Amygdala (tissue), 56 donors: ENCODE measurements at places on chromosomes 7 and 10.
A peak's percentile ranks its signal among the peaks of the same experiment; 100 is the strongest.

GRCh38 chr10:11168423-11169090 is 150.9 kb downstream of the CELF2 start:
- DNase-seq: no peak

DNA sequence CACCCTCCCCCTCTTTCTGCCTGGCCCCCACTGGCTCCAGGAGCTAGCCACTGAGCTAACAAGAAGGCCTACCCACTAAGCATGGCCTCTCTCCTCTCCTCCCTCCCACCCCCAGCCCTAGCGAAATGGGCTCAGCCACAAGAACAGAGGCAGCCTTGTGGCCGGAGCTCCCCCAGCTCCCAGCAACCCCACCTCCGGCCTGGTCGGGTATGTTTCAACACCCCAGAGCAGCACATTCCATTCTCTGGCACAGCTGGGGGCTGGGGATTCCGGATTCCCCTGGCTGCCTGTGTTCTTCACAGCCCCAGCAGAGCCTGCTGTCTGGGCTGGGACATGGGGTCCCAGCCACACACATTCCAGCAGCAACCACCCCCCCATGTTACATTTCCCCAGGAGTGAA is 9.0 kb downstream of the SFRP5 start:
- no peak for DNase-seq

DNA sequence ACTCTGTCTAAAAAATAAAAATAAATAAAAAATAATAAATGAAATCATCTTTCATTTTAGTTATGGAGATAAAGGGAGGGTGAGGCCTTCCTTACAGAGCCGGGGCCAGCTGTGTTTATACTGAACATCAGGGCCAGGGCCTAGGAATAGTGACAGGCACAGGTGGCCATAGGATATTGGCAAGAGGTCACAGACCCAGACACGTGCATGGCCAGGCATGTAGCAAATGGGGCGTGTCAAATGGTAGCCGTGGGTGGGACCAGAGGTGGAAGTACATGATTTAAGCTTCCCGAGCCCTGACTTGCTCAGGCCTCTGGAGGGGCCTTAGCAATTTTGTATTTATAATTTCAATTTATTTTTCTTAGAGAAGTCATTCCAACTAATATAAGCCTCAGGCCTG is 353.0 kb downstream of the ANKRD30A start:
- no peak for DNase-seq

DNA sequence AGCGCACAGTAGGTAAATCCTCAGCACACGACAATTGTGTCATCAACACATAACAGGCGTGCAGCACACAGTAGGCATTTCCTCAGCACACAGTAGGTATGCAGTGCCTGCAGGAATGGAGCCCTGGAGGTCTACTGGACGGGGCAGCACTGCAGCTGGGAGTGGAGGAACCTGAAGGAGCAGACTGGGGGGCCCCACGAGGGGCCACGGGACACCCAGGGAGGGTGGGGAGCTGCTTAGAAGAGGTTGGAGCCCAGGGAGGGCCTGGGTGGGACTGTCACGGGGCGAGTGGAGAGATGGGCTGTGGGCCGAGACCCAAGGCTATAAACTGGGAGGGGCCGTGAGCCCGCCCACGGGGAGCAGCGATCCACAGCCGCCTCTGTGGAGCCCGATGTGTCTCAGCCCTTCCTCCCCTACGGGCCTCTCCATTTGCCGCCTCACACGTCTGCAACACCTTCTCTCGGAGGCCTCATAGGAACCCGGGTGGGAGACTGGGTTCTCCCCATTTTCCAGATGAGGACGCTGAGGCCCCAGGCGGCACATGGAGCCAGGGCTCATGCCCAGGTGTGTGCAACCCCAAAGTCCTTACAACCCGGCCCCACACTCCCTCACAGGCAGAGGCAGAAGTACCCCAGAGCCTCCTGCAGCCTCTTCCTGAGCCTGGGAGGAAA is 101.5 kb downstream of the MICALL2 start:
- no peak for DNase-seq

GRCh38 chr10:69802424-69803161 is 887 bp downstream of the COL13A1 start:
- DNase-seq: no peak

- DNase-seq: no peak
Observed at GRCh38 chr7:47485640-47486435, 96.1 kb downstream of the TNS3 start.

DNA sequence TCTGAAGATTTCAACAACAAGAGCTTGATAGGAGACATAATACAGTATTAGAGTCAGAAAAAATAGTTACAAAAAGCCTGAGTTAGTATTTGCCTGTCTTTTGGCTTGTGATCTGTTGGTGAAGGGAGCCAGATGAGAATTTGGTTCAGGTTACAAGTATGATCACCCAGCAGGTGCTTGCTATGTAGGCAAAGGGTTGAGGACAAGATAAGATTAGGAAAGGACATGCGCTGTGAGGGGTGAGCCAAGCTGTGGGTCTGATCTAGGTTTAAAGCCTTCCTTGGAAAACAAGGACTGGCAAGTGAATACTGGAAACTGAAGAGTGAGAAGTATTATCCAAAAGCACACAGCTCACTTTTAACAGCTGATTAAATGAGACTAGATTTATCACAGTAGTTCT is 28.7 kb upstream of the CD36 start:
- no peak for DNase-seq

- no peak for DNase-seq
Observed at GRCh38 chr10:103523683-103524082, 30.2 kb downstream of the NEURL1 start.

DNA sequence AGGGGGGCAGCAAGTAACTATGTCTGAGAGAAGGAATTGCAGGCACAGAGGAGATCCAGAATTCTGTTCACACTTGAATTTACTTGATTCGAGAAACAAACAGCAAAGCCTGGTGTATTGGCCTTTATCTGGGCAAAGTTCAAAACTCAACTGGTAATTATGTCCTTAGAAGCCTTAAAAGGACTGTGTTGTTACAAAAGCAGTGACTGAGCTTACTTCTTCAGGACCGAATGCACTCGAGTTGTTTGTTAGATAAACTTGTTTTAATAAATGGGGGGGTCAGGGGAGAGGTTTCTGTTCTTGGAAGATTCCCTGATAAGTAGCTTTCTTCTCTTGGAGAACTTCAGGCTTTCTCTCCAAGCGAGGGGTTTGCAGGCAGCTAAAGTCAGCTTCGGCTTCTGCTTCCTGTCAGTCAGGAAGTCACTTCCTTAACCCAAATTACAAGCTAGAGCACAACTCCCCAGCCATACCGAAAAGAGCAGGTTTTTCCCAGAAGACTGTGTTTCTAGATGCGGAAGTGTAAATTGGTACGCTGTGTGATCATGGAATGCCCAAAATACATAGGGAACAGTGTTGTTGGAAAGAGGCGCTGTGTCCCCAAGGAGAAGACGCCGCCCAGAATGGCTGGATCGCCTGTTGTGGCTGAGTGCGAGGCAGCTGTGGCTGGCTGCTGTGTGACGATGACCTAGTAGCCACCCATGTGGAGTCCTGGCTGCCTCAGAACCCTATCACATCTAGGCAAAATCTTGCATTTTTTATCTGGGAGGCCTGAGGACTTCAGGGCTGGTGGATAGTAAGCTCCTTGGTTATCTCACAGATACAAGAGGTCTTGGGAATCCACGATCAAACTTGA is 110.4 kb downstream of the TCF7L2 start:
- peak; percentile 52 for DNase-seq

GRCh38 chr10:127158662-127159061 is 37.7 kb downstream of the INSYN2A start:
- no peak for DNase-seq

- DNase-seq: no peak
Observed at GRCh38 chr7:150668472-150668911, 17.0 kb upstream of the GIMAP2 start.

DNA sequence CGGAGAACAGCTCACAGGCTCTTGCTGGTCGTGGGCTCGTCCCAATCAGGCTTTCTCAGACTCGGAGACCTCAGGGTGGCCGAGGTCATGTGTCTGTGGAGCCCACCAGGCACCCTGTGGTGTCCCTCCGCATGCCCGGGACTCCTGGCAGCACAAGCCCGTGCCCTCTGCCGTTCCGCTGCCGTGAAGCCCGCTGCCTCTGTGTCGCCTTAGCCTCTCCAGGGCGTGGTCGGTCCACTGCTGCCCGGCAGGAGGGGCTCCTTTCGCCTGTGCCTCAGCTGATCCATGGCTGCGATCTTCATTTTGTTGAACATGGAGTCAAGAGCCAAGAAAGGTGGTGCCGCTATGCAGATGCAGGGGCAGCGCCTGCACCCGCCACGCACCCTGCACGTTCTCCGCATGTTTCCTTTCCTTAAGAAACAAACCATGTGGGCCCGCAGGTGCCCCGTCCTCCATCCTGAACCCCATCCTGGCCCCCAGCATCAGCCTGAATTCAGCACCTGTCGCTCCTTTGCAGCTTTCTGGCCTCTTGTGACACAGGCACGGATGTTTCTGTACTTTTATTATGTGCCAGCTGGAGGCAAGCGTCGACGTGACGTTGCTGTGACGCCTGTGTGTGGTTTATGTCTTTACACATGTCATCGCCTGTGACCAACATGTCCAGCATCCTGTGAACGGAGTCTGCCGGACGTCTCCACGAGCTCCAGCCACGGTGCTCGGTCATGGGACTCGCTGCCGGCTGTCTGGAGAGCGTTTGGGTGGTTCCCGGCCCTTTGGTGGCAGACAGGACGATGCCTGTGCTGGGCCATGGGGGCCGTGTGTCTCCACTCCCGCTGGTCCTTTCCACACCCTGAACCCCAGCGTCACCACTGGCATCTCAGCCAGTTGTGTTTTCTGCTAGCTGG is 69.9 kb downstream of the NKX6-2 start:
- no peak for DNase-seq

- no peak for DNase-seq
Observed at GRCh38 chr7:55369427-55370400, 4.6 kb downstream of the LANCL2 start.

GRCh38 chr10:23069019-23069815 is 26.2 kb upstream of the MSRB2 start:
- DNase-seq: no peak

- no peak for DNase-seq
Observed at GRCh38 chr10:111989136-111989911, 194.2 kb downstream of the GPAM start.

GRCh38 chr7:23490357-23491135 is 20.3 kb upstream of the IGF2BP3 start:
- no peak for DNase-seq

DNA sequence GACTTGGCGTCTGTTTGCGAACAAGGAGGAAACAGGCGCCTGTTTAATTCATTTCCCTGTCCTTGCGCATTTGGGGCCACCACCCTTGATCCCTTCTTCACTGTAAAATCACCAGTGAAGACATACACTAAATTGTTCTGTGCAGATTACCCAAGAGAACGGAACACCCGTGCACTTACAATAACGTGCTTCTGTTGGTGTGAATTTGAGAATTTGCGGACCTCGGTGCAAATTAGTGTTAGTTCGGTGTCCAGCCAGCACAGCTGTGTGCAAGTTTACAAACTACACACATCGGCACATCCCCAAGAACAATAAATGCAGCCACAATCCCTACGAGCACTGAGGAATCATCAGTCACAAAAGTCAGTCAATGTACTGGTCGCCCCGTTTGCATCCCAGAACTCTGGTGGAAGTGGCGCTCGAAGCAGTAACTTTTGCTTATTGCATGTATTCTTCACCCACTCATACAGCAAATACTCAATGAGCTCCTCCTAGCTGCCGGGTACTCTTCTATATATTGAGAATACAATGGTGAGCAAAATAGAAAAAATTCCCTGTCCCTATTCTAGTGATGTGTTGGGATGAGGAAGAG is 786 bp upstream of the CNOT4 start:
- DNase-seq: peak; percentile 16

- no peak for DNase-seq
Observed at GRCh38 chr7:100152937-100153666, 4.4 kb downstream of the LAMTOR4 start.

DNA sequence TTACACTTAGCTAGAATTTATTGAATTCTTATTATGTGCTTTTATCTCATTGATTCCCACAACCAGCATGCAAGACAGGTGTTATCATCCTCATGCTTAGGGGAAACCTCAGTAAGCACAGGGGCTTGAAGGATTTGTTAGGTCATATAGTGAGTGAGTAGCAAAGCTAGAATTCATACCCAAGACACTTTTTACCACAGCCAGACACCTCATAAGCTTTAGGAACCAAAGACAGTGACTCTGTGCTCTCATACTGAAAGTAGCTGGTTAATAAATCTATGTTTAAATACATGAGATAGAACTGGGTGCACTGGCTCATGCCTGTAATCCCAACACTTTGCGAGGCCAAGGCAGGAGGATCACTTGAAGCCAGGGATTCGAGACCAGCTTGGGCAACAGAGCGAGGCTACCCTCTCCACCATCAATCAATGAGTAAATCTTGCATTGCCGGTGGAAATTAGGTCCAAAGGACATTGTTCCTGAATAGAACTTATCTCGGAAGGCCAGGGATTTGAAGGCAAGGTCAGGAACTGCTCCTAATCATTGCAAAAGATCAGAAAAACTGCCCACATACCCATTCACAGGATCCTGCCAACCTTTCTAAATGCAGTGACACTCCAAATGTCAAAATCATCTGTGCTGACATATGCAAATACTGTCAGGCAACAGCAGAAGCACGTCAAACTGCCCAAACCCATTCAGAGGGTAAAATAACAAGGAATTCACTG is 523.5 kb downstream of the PARD3 start:
- no peak for DNase-seq

DNA sequence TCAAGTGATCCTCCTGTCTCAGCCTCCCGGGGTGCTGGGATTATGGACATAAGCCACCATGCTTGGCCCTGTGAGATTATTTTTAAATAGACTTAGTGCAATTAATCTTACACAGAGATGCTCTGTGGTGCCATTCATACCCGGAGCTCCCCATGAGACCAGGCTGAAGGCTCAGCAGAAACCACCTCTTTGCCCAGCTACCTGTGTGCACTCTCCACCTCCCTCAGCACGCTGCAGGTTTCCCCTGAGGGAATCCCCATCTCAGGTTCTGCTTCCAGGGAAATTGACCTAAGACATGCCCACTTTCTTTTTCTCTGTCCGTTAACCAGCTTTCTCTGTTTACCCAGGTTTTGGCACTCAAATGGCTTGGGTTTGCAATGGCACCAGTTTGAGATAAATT is 260.5 kb downstream of the SFMBT2 start:
- no peak for DNase-seq

DNA sequence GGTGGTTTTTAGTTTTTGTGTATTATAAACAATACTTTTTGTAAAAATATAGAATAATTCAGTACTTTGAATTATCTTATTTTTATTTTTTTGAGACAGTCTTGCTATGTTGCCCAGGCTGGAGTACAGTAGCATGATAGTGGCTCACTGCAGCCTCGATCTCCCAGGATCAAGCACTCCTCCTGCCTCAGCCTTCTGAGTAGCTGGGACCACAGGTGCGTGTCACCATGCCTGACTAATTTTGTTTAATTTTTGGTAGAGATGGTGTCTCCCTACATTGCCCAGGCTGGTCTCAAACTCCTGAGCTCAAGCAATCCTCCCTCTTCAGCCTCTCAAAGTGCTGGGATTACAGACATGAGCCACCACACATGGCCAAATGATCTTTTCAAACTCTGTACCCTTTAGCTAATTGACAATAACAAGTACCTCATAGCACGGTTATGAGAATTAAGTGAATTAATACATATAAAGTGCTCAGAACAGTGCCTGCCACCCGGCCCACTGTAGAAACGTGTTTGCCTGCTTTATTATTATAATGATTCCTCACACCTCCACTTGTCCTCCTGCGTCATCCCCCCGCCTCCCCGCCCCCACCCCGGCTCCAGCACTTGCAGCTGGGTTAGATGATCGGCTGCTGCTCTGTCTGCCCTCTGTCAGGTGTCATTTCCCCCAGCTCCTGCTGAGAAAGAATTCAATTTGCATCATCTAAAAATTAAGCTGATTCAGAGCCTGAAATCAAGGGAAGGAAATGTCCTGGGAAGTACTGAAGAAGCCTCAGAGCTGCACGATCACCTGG is 53.6 kb upstream of the NRF1 start:
- no peak for DNase-seq

GRCh38 chr10:69635428-69636272 is 5.6 kb downstream of the FAM241B start:
- DNase-seq: no peak
